Fibroblast of lung (primary cell): ENCODE measurements at places on chromosomes 1 and 21. TPM values are rescaled to one million over a fixed set of nuclear protein-coding genes. Genes with fewer than 3 reads are reported as not detected.

The ADAMTS1 gene
- total RNA-seq, result 186 and 199 TPM in 2 replicates

The CR2 gene
- not detected in 2 replicates for total RNA-seq

The KRTAP10-5 gene
- not detected in 2 replicates for total RNA-seq

The SSBP3 gene
- 6.9 and 9.4 TPM in 2 replicates for total RNA-seq

The PTGFRN gene
- 1.2 and 15.4 TPM in 2 replicates for total RNA-seq

DNA sequence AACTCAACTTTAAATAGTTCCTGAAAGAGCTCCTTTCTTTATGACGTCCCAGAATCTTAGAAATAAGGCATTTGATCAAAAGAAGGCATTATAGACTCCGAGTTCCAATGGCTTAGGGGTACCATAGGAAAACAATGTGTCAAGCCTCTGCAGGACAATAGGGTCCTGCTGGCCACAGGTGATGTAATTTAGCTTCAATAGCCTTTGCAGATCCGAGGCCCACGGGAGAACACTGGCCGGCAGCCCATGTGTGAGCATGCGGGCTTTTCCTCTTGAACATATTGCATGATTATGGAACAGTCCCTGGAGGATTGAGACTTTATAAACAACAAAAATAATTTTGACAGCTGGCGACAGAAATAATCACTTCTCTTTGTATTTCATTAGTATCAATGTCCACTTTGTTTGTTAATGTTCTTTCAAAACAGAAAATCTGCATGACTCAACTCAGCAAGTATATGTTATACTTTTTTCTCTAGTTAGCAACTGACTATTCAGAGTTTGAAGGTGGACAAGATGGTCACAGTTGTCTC is 49.0 kb upstream of the NR5A2 start:
- no peaks in the 10 kb centered on the region for H3K4me1 ChIP-seq
- H3K4me3 ChIP-seq, result no peak overlapping the region
- no peak for DNase-seq
- no peaks in the 10 kb centered on the region for H3K36me3 ChIP-seq
- no peaks in the 10 kb centered on the region for H3K27me3 ChIP-seq

- DNase-seq, result peak; percentile 80
- H3K4me1 ChIP-seq, result no peaks in the 10 kb centered on the region
- no peaks in the 10 kb centered on the region for H3K36me3 ChIP-seq
- no peaks in the 10 kb centered on the region for H3K27me3 ChIP-seq
These were observed 14.7 kb downstream of the ADCY10 start for GRCh38 chr1:167899253-167899681.

GRCh38 chr1:236141447-236142252 is 689 bp upstream of the GPR137B start:
- peak overlapping the region; percentile 56 for H3K4me3 ChIP-seq
- H3K36me3 ChIP-seq, result no peaks in the 10 kb centered on the region
- no peak overlapping the region for H3K27ac ChIP-seq

- no peaks in the 10 kb centered on the region for H3K36me3 ChIP-seq
- no peaks in the 10 kb centered on the region for H3K27me3 ChIP-seq
- no peak for DNase-seq
- no peak overlapping the region for H3K4me3 ChIP-seq
- H3K4me1 ChIP-seq, result no peaks in the 10 kb centered on the region
These were observed 43.2 kb downstream of the GJA5 start for GRCh38 chr1:147717051-147717705.
